ENCODE measurements at places on chromosomes 3 and 15.

DNA sequence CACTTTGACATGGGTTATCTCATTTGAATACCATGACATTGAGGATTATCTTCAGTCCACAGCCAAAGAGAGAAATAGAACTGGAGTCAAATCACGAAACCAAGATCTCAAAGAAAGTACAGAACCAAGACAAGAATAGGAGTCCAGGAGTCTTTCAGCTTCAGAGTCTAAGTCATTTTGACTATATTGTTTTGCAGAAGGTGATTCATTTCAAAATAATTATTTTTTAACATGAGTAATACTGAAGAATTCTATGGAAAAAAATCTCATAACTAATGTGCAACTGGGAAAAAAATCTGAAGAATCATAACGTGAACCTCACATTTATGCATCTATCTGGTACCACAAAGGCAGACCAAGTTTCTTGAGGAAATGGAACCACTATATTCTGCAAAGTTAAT lies 60.3 kb downstream of the UBE3A start:
- no peak for DNase-seq

DNA sequence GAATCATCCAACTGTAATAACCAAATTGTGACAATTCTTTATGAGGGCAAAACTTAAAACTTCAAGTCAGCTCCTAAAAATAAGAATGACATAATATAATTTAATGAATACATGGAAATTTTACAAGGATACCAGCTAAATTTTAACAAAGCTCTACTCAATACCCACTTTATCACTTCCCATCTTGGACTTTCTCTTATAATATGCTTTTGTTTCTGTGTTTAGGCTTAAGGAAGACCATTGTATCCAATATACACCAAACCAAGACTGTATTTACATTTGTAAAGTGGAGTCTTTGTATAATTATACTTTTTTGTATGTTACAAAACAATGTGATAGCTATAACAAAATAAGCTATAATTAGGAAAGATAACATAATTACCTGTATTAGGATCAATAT lies 16.8 kb downstream of the ATP13A3 start:
- no peak for DNase-seq

- DNase-seq = no peak
Measured at GRCh38 chr3:8328967-8329366, 172.7 kb upstream of the LMCD1 start.

GRCh38 chr3:14329116-14329830 lies 73.1 kb upstream of the SLC6A6 start:
- DNase-seq = no peak

- DNase-seq = no peak
Measured at GRCh38 chr15:74709011-74709410, 13.2 kb upstream of the EDC3 start.

GRCh38 chr3:119918992-119919933 lies 137.4 kb downstream of the NR1I2 start:
- DNase-seq = no peak

DNA sequence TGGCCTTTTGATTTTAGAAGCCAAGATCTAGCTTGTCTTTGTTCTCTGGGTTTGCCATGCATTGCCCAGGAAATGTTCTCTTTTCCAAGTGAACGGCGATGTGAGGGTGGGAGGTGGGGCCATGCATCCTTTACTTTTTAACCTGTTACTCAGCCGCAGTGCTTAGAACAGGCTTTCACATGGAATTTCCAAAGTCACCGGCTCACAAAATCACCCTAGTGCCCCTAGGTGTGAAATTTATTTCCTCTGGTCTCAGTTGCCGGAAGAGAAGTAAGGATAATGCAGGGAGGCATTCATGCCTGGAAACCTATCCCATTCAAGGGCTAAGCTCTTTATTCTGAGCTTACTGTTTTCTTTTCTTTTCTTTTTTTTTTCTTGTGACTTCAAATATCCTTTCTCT lies 93.2 kb downstream of the CACNA2D3 start:
- no peak for DNase-seq
